Stimulated activated CD4-positive, alpha-beta T cell treated with anti-CD3 and anti-CD28 coated beads, Interleukin-1b, Interleukin-23, amount 100 ng/mL, for 1 hour (primary cell): ENCODE measurements at places on chromosomes 1 and 21.

DNA sequence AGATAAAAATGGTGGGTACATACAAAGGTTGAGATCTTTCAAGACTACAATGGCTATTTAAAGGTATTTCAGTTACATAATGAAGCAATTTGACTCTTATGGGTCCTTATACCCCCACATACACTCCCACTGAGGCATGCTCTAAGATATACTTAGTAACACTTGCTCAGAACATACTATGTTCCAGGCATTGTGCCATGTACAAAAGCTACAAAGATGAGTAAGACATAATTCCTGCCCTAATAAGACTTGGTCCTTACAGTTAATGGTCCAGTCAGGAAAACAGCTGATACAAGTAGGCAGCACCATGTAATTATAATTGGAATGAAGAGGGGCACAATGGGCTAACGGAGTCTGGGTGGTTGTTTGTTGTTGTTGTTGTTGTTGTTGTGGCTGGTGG, 166.7 kb upstream of the BEND5 start:
- no peak for DNase-seq

DNA sequence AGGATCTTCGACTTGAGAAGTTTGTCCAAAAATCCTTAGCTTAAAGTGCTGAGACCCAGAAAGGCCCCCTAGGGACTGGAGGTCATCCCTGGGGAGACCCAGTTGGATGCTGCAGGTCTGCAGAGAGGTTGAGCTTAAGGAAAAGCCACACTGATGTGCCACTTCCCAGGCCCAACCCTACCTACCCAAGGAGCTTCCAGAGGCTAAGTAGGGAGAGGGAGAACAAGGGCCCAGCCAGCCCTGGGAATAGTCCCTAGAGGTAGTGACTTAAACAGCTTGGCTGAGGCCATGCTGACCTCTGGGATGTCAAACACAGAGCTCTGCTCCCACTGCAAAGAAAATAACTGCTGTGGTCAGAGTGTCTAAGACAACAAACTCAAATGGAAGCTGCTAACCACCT, 693.7 kb downstream of the MATN1 start:
- DNase-seq = no peak

DNA sequence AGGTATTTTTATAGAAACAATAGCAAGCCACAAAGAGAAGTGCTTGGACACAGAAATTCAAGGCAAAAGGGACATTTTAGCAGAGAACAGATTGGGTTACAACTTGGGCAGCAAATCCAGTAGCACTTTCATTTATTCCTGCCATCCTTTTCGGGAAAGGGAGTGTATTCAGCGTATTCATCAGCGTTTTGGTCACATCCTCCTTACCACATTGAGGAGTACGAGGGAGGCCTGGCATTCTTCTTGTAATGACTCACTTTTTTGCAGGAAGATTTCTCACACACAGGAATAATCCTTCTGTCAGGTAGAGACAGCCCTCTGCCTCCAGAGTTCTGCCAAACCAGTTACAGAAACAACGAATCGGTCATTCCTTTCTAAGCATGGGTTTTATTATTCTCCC, 18.1 kb upstream of the FAM78B start:
- no peak for DNase-seq

GRCh38 chr1:92488832-92489231, 2.1 kb upstream of the GFI1 start:
- DNase-seq = no peak

DNA sequence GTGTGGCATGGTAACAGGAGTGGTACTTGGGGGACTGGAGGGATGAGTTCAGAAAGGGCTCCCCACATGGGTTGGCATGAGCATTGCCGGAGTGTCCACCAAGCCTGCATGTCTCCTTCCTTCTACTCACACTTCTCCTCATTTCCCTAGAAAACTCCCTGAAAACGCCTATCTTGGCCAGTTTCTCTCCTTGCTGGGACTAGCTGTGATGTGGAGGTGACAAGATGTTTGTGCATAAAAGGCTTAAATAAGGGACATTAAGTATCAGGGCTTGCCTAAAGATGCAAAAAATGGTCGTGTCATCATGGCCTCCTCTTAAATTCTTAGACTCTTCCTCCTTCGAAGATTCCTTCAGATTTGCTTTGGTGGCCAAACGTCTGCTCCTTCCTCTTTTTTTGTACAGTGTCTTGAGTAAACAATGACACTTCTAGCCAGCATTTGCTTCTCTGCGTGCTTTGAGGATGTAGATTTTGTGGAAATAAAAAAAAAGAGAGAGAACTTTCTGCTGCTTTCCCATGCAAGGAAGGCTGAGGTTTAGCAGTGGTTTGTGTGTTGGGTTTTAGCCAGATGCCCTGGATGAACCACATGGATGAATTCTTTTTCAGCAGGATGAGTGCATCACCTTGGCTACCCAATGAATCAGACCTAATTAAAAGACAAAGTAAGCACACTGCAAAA, 239.1 kb upstream of the IRF2BP2 start:
- DNase-seq = no peak

- no peak for DNase-seq
These were observed 42.4 kb upstream of the LRRC8C start for GRCh38 chr1:89590341-89591080.
